Prostate gland (tissue), 2 donors: ENCODE measurements at places on chromosomes 5 and 9. TPM values are rescaled to one million over a fixed set of nuclear protein-coding genes. Genes with fewer than 3 reads are reported as not detected.

Gene MYMK
- not detected for total RNA-seq

Gene GDA
- total RNA-seq: 1.9 TPM

Gene OR1J2
- not detected for total RNA-seq

Gene AK1
- total RNA-seq: 123 TPM

Gene ACOT12
- 1.0 TPM for total RNA-seq

Gene NUDT12
- 11.3 TPM for total RNA-seq

Gene WDR38
- not detected for total RNA-seq

Gene SLC1A3
- total RNA-seq: 10.5 TPM

Gene TRIP13
- 1.8 TPM for total RNA-seq

Gene GPR21
- not detected for total RNA-seq

Gene BTNL3
- 1.6 TPM for total RNA-seq

Gene GPX8
- 8.4 TPM for total RNA-seq

Gene CARD6
- total RNA-seq: 1.3 TPM

Gene TAL2
- total RNA-seq: not detected

Gene PHAX
- total RNA-seq: 22.2 TPM

Gene GHR
- total RNA-seq: 15.5 TPM

Gene IFNA21
- total RNA-seq: not detected

Gene SLC36A3
- total RNA-seq: 0.28 TPM

Gene PAEP
- 3.0 TPM for total RNA-seq

Gene CYSRT1
- total RNA-seq: 2.7 TPM

Gene RICTOR
- total RNA-seq: 21.5 TPM

Gene PRLR
- total RNA-seq: 7.1 TPM

Gene ANKRD18B
- 21.6 TPM for total RNA-seq

Gene PCDHGB7
- 14.6 TPM for total RNA-seq

Gene HMMR
- 1.7 TPM for total RNA-seq

Gene GTF3C5
- 63.1 TPM for total RNA-seq

Gene GRM6
- 0.23 TPM for total RNA-seq

Gene INSL6
- total RNA-seq: 8.9 TPM

Gene F2RL2
- not detected for total RNA-seq

Gene RLN2
- 2.5 TPM for total RNA-seq

Gene ARL14EPL
- not detected for total RNA-seq
